Posterior cingulate gyrus (tissue), 11 donors: ENCODE measurements at places on chromosomes 1 and 21.

- no peak for DNase-seq
Measured at GRCh38 chr1:61844006-61844405, 101.7 kb downstream of the PATJ start.

DNA sequence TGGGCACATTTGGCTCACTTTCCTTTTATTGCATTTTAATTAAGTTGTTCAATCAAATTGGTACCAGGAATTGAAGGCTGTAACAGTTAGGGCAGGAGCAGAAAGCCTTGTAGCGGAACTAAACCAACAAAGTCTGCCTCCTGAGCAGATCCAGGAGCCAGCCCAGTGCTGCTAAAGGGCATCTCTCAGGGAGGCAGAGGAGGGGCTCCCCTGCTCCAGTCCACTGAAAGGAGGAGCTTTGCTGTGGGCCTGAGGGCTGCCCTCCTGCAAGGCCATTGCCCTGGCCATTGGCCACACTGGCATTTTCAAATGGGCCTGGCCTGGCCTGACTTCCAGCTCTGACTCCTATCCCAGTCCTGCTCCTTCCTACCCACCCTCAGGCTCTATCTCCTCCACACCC is 3.7 kb upstream of the TRABD2B start:
- no peak for DNase-seq

- DNase-seq = no peak
Measured at GRCh38 chr1:204426035-204426436, 14.4 kb upstream of the PPP1R15B start.

GRCh38 chr21:28636752-28637691 is 355.7 kb downstream of the LTN1 start:
- DNase-seq = no peak

- no peak for DNase-seq
Measured at GRCh38 chr1:46218443-46218842, 15.3 kb downstream of the LURAP1 start.

- no peak for DNase-seq
Measured at GRCh38 chr1:184940694-184941409, 33.5 kb downstream of the NIBAN1 start.

- DNase-seq = no peak
Measured at GRCh38 chr1:119873135-119874015, 22.9 kb downstream of the ADAM30 start.

GRCh38 chr1:12433323-12434053 is 184.5 kb downstream of the DHRS3 start:
- no peak for DNase-seq

DNA sequence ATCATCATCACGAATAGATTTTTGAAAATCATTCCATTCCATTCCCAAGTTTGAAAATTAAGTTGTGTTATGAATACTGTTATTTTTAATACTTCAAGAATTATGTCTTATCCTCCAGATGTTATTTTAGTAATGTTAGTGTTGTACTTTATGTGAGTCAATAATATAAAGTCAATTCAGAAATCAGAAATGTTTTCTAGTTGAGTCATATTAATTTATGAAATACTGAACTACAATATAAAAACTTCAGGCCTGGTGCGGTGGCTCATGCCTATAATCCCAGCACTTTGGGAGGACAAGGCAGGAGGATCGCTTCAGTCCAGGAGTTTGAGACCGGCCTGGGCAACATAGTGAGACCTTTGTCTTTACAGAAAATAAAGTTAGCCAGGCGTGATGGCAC is 38.4 kb upstream of the GPR25 start:
- DNase-seq = no peak

GRCh38 chr1:36471830-36472641 is 7.9 kb upstream of the MRPS15 start:
- no peak for DNase-seq

DNA sequence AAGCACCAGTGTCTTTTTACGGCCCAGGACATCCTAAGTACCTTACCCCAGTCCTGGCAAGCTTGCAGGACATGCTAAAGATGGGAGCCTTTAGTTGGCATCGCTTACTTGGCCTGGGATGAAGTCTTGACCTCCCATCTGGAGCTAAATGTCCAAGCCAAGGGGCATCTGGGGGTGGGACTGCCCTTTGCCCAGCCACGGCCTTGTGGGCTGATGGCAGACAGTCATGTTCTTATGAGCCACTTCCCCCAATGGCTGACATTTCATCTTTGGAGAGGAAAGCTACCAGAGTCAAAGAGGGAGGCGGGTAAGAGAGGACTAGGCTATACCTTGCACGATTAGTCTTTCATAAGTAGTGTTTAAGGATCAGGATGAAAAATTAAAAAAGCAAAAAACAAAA is 32.2 kb downstream of the OPTC start:
- DNase-seq = no peak

GRCh38 chr1:247295746-247296145 is 35.9 kb downstream of the ZNF496 start:
- no peak for DNase-seq

- no peak for DNase-seq
Measured at GRCh38 chr1:92840600-92840999, 8.8 kb downstream of the RPL5 start.

DNA sequence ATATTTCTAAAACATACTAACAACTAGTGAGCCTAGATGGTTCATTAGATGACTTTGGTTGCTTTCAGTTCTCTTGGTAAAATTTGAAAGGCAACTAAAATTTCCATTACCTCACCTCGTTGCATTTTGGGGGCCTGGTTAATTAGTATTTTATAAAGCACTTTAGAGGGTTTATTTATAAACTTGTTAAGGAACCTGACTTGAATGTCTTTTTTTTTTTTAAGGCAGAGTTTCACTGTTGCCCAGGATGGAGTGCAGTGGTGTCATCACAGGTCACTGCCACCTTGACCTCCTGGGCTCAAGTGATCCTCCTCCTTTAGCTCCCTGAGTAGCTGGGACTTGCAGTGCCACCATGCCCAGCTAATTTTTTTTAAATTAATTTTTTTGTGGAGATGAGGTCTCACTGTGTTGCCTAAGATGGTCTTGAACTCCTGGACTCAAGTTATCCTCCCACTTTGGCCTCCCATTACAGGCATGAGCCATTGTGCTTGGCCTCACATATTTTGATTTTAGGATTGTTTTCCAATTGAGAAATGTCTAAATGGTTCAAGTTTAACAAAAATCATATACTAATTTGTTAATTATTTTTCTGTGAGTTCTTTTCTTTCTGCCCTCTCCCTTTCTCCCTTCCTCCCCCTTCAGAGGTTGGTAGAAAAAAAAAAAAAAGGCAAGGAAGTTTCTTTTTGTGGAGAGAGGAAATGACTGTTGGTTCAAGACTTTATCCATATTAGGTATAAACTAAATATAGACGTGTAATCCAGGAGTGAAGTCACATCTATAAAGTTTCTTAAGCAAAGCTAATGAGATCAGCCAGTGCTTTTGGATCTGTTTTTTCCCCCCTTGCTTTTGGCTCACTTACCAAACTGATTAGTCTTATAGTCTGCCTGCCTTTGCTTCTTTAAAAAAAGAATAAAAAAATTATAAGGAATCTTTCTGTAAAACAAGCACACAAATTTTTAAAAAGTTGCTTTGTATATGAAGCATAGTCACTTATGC is 24.7 kb downstream of the CLIC4 start:
- DNase-seq = no peak

GRCh38 chr1:57204091-57204490 is 219.8 kb downstream of the DAB1 start:
- no peak for DNase-seq

- no peak for DNase-seq
Measured at GRCh38 chr1:60567256-60567655, 493.7 kb upstream of the C1orf87 start.

DNA sequence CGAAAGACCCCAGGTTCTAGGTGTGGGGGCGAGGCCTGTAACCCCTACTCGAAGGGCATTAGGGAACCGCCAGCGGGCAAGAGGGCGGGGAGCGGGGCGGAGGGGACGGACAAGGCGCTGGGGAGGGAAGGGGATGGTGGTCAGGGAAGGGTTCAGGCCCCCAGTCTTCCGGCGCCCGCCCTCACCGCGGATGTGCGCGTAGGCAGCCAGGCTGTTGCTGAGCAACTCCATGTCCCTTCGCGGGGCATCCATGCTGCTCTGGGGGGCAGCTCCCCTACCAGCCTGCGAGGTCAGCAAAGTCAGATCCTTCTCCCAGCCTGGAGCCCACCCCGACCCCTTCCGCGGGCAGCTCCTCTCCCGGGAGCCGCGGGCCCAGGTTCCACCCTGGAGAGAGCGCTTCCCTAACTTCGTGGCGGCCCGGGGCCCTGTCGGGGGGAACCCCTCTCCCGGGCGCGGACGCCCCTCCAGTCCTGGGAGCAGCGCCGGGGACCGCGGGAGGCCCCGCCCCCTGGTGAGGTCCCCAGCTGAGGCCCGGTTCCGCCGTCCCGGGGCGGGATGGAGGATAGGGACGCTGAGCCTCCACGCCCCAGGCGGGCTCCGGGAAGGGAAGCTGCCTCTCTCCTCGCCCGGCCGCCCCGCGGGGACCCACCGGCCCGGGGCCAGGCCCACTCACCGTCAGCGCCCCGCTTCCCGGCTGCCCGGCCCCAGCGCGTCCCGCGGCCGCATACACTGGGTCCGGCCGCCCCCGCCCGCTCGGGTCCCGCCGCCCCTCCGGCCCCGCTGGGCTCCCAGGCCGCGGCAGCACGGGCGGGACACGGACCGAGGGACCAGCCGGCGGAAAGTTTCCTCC is 434 bp downstream of the EVA1B start:
- no peak for DNase-seq

GRCh38 chr1:156795787-156796186 is 20.9 kb downstream of the SH2D2A start:
- peak; percentile 62 for DNase-seq

- DNase-seq = no peak
Measured at GRCh38 chr21:44269090-44269489, 7.4 kb upstream of the DNMT3L start.

GRCh38 chr1:42420911-42421585 is 34.8 kb downstream of the ZMYND12 start:
- peak; percentile 93 for DNase-seq

DNA sequence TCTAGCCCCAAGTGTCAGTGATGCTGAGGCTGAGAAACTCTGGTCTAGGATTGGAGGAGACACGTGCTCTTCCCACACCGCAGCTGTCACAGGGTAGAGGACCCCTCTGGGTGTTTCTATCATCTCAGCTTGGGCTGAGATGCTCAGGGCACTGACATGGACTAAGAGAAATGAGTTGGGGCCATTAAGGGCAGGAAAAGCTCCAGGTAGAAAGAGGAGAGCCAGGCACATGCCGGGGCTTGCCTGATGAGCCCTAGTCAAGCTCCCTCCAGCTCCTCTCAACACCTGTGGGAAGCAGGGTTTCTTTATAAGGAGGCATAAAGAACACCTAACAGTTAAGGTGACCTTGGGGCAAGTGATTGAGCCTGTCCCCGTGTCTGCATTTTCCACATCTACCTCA is 17.3 kb downstream of the ABCA4 start:
- no peak for DNase-seq

- DNase-seq = no peak
Measured at GRCh38 chr1:54157401-54157800, 4.6 kb upstream of the CDCP2 start.

GRCh38 chr1:177586429-177586828 is 383.4 kb downstream of the SEC16B start:
- DNase-seq = no peak

GRCh38 chr1:234712891-234713305 is 102.9 kb upstream of the IRF2BP2 start:
- DNase-seq = no peak

- no peak for DNase-seq
Measured at GRCh38 chr1:74162333-74162732, 35.6 kb downstream of the LRRIQ3 start.

DNA sequence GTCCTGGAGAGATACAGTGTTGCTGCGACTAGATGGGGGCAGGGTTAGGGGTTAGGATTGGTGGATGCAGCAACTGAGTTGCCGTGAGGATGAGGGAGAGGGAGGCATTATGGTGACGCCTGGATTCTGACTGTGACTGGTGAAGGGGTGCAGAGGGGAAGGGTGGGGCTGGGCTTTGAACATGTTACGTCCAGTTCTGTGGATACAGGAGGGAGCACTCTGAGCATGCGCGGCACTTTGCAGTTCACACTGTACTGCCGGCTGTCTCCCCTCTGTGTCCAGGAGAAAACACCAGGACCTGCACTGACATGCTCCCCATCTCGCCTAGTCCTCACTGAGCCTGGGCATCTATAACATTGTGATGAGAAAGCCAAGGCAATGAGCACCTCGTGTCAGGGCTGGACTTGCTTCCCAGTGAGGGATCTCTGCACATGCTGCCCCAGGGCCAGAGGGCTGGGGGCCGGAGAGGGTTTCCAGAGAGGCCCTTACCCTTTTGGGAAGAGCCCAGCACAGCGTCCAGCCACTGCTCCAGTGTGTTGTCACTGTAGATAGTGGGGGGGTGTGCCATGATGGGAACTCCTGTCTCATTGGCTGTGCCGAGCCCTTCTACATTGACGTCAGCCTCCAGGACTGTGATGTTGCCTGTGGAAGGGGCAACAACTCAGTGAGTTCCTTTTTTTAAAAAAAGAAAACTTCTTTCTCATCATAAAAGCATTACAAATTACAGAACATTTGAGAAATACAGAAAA is 7.6 kb downstream of the FAM151A start:
- DNase-seq = no peak

GRCh38 chr1:17404820-17405219 is 32.8 kb downstream of the PADI6 start:
- no peak for DNase-seq

DNA sequence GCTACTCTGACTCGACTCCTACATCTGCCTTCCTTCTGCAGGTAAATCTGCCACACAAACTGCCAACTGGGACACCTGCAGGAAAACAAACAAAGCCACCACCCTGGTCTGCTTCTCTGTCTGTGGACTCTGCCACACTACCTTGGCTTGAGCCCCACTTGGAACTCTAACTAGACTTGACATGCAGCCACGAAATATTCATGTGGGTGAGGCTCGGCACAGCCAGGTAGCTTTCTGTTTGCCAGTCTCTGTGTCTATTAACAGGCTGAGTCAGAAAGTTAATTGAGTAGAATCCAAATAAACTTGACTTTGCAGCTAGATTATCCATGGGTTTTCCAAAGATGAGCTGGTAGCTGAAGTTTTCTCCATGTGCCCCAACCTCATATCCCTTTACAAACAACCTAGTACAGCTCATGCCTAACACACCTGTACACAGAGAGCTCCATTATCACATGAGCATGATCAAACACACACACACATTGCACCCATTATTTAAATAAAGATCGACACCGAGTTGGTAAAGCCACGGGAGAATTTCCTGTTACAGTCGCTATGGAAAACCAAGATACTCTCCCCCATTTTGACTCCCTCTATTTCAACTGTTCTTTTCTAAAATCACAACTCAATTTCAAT is 808 bp downstream of the C1orf116 start:
- DNase-seq = no peak

- DNase-seq = no peak
Measured at GRCh38 chr1:77976433-77977076, 2.3 kb downstream of the FUBP1 start.

GRCh38 chr1:174200746-174201145 is 41.4 kb downstream of the RABGAP1L start:
- DNase-seq = no peak

- no peak for DNase-seq
Measured at GRCh38 chr1:218412171-218412570, 67.0 kb downstream of the TGFB2 start.

DNA sequence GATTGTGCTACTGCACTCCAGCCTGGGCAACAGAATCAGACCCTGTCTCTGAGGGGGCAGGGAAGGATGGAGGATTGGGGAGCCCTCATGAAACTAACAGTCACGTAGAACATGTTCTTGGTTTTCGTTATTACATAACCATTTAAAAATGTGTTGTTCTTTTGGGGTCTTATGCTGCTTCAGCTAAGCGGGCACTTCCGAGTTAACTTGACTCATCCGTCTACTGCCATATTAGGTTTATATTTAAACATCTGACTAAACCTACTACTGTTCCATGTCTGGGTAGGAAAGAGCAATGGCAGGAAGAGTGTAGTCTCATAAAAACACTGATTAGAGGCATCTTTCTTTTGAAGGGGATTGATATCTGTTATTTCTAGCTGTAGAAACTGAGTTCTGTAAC is 59.5 kb upstream of the BMP8A start:
- no peak for DNase-seq
